ENCODE measurements at places on chromosomes 3 and 15.

DNA sequence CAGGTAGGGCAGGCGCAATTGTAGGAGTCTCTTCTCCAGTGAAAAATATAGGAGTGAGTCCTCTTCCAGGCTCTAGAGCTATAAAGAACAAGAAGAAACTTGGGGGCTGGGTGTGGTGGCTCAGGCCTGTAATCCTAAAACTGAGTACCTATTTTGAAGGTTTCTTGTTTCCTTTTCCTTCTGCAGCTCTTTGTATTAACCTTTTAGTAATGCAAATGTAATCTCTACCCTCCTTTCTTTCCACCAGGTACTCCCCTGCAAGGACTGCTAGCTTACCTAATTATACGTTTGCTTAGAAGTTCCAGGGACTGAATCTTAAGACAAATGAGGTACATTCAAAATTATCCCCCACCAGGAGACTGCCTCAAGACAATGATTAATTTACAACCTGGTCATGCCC, 75.9 kb downstream of the CD47 start:
- no peak for DNase-seq

DNA sequence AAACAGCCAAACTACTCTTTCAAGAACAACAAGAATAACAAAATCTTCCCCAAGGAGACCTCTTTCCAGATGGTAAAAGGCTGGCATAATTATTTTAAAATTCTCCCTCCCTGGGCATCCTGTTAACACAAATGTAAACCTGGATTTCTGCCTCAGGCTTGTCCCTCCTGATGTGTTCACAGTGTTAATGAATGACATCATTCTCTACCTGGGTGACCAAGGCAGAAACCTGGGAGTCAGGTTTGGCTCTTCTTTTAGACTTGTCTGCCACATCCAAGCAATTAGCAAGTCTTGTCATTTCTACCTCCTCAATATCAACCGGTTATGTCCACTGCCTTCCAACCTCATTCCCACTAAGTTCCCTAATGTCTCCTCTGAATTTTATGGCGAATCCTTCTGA, 368.7 kb upstream of the TBL1XR1 start:
- DNase-seq, result no peak

DNA sequence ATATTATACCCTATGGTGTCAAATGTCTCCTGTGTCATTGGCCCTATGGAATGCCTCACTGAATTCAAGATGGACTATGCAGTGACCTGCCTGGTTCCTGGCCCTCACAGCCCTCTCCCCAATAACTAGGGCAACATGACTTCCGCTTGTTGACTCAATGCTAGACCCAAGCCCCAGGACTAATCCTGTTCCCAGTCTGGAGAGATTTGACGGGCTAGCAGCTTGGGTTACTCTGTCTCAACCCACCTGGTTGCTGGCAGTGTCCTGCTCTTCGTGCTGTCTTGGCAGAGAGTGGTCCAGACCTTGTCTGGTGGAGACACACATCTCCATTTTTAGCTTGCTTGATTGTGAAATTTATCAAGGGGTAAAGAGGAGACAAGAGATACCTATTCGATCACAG, 135.8 kb upstream of the HES1 start:
- no peak for DNase-seq

GRCh38 chr15:57816599-57816998, 110.1 kb downstream of the POLR2M start:
- no peak for DNase-seq

GRCh38 chr15:79244876-79245275, 37.6 kb upstream of the ANKRD34C start:
- no peak for DNase-seq

- no peak for DNase-seq
Observed at GRCh38 chr3:21734746-21735145, 16.3 kb downstream of the ZNF385D start.

GRCh38 chr3:197076415-197076814, 46.8 kb upstream of the MELTF start:
- DNase-seq, result no peak

DNA sequence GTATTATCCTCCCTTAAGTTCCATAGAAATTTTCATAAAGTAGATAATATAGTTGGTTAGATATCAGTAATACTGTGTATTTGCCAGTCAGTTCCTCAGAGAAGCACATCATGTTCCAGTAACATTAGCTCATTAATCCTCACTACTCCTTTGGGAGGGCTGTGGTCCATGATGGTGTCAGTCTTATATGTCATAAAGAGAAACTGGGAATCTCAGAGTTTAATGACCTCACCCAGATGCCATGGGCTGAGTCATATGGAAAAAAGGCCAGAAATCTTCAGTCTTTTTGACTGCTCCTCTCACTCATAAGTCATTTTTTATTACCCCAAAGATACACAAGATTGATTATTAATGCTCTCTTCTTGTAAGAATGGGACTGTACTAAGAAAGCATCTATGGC, 188.6 kb downstream of the CHL1 start:
- no peak for DNase-seq

All from stimulated activated CD8-positive, alpha-beta memory T cell treated with anti-CD3 and anti-CD28 coated beads, Interleukin-15, amount 100 ng/mL, for 1 hour (primary cell).